ENCODE measurements at places on chromosomes 12 and 14.
A peak's percentile ranks its signal among the peaks of the same experiment; 100 is the strongest.

- no peaks in the 10 kb centered on the region for H3K27me3 ChIP-seq
- no peak overlapping the region for H3K4me3 ChIP-seq
- no peak overlapping the region for H3K27ac ChIP-seq
- no peaks in the 10 kb centered on the region for H3K36me3 ChIP-seq
- H3K4me1 ChIP-seq, result peaks cover 5% of the 10 kb centered on the region
Measured at GRCh38 chr14:24038686-24039085, 13.1 kb upstream of the CARMIL3 start.

DNA sequence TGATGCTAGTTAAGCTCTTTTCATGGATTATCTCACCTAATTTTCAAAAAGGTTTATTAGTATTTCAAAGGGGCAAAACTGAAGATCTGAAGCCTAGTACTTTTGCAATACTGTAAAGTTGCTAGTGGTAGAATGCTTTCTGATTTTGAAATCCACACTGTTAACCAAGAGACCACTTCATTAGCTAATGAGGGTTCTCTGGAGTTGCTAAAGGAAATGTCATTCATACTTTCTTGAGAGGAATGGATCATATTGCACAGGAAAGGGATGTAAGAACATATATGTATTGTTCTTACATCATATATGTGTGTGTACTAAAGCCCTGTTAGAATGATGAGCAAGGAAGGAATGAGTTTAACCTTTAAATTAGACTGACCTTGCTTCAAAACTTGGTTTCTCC, 39.0 kb upstream of the LDHB start:
- no peak for DNase-seq
- no peak overlapping the region for H3K4me3 ChIP-seq
- H3K27ac ChIP-seq, result no peak overlapping the region
- H3K36me3 ChIP-seq, result no peaks in the 10 kb centered on the region

- no peak overlapping the region for H3K27ac ChIP-seq
- no peaks in the 10 kb centered on the region for H3K27me3 ChIP-seq
- H3K4me3 ChIP-seq, result no peak overlapping the region
Measured at GRCh38 chr14:97031530-97031929, 234.3 kb downstream of the VRK1 start.

GRCh38 chr14:69620211-69620611, 8.8 kb downstream of the SUSD6 start:
- no peaks in the 10 kb centered on the region for H3K36me3 ChIP-seq
- peaks cover 87% of the 10 kb centered on the region for H3K4me1 ChIP-seq
- no peaks in the 10 kb centered on the region for H3K27me3 ChIP-seq
- peak overlapping the region; percentile 1 for H3K27ac ChIP-seq
- no peak overlapping the region for H3K4me3 ChIP-seq

- no peaks in the 10 kb centered on the region for H3K36me3 ChIP-seq
- no peaks in the 10 kb centered on the region for H3K4me1 ChIP-seq
- no peak for DNase-seq
- no peak overlapping the region for H3K27ac ChIP-seq
Measured at GRCh38 chr12:1539135-1539534, 55.2 kb downstream of the FBXL14 start.

- no peaks in the 10 kb centered on the region for H3K36me3 ChIP-seq
- no peak for DNase-seq
- peaks cover 20% of the 10 kb centered on the region for H3K27me3 ChIP-seq
- no peak overlapping the region for H3K4me3 ChIP-seq
- no peak overlapping the region for H3K27ac ChIP-seq
Measured at GRCh38 chr14:28758885-28759652, 7.5 kb upstream of the FOXG1 start.

- H3K4me1 ChIP-seq, result no peaks in the 10 kb centered on the region
- H3K36me3 ChIP-seq, result no peaks in the 10 kb centered on the region
- no peak overlapping the region for H3K4me3 ChIP-seq
- H3K27me3 ChIP-seq, result no peaks in the 10 kb centered on the region
- no peak overlapping the region for H3K27ac ChIP-seq
Measured at GRCh38 chr12:98332642-98333041, 182.7 kb upstream of the TMPO start.

GRCh38 chr12:124327362-124328043, 32.6 kb downstream of the RFLNA start:
- no peak overlapping the region for H3K27ac ChIP-seq
- DNase-seq, result no peak
- no peak overlapping the region for H3K4me3 ChIP-seq
- peaks cover 7% of the 10 kb centered on the region for H3K36me3 ChIP-seq
- H3K4me1 ChIP-seq, result no peaks in the 10 kb centered on the region

DNA sequence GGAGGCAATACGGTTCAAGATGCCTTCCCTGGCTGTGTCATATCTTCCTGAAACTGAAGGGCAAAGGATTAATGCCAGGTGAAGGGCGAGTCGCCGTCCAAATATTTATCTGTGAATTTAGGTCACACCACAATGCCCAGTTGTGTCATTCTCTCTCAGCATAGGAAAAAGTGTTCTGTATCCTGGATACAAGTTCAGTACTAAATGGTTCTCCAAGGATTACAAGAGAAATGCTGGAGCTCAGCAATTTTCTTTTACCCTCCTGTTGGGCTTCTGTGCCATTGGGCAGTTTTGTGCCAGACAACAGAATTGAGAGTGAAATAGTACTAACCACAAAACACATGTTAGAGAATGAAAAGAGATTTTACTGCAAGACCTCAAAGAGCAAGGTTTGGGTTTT, 493.9 kb downstream of the EGLN3 start:
- H3K27ac ChIP-seq, result no peak overlapping the region
- H3K4me3 ChIP-seq, result no peak overlapping the region
- no peak for DNase-seq
- H3K36me3 ChIP-seq, result no peaks in the 10 kb centered on the region
- no peaks in the 10 kb centered on the region for H3K27me3 ChIP-seq

DNA sequence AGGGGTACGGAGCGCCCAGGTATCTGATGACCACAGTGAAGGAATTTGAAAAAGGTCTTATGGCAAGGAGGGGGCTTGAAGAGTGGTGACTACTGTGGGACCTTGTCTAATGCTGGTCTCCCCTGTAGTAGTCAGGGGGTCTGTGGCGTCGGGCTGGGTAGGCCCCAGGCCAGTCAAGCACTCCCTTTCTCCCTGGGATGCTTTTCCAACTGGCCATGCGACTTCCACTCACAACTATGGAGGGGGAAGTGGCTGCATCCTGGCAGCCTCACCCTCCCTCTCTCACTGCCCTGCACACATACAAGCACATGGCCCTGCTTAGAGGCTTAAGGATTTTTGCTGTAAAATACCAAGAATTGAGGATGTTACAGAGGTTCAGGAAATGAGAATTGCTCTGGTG, 4.1 kb downstream of the TSPAN11 start:
- no peaks in the 10 kb centered on the region for H3K27me3 ChIP-seq
- H3K36me3 ChIP-seq, result no peaks in the 10 kb centered on the region
- no peak for DNase-seq

DNA sequence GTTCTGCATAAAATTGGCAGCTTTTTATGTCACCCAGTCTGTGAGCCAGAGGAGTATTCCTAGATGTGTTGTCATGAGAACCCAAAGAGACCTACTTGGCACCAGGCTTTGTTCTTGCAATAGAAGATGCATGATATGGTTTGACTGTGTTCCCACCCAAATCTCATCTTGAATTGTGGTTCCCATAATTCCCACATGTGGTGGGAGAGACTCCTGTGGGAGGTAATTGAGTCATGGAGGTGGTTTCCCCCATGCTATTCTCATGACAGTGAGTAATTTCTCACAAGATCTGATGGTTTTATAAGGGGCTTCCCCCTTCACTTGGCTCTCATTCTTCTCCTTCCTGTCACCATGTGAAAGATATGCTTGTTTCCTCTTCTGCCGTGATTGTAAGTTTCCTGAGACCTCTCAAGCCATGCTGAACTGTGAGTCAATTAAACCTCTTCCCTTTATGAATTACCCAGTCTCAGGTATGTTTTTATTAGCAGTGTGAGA, 572.0 kb upstream of the ATP2B1 start:
- no peaks in the 10 kb centered on the region for H3K27me3 ChIP-seq
- DNase-seq, result no peak
- H3K36me3 ChIP-seq, result no peaks in the 10 kb centered on the region
- H3K4me3 ChIP-seq, result no peak overlapping the region
- no peak overlapping the region for H3K27ac ChIP-seq
- no peaks in the 10 kb centered on the region for H3K4me1 ChIP-seq

DNA sequence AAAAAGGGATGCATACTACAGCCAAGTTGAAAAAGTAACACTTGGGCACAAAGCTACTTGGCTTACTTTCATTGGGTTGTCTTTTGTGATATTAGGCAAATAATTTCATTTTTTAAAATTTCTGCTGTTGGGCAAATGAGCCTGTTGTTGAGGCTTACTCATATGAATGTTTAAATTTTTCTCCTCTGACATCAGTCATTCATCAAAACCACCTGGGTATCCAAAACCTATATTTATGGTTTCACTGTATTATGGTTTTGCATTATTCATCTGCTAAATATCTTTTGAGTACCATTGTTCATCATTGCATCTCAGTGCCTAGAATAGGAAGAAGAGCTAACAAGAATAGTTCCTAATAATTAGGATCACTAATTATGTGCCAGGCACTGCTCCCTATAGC, 28.1 kb downstream of the DYRK2 start:
- no peak overlapping the region for H3K27ac ChIP-seq
- no peaks in the 10 kb centered on the region for H3K4me1 ChIP-seq
- no peaks in the 10 kb centered on the region for H3K27me3 ChIP-seq
- H3K36me3 ChIP-seq, result no peaks in the 10 kb centered on the region
- no peak overlapping the region for H3K4me3 ChIP-seq

GRCh38 chr12:6052940-6053329, 71.5 kb downstream of the VWF start:
- H3K27ac ChIP-seq, result no peak overlapping the region
- no peaks in the 10 kb centered on the region for H3K27me3 ChIP-seq
- no peaks in the 10 kb centered on the region for H3K4me1 ChIP-seq
- H3K36me3 ChIP-seq, result no peaks in the 10 kb centered on the region
- DNase-seq, result no peak

DNA sequence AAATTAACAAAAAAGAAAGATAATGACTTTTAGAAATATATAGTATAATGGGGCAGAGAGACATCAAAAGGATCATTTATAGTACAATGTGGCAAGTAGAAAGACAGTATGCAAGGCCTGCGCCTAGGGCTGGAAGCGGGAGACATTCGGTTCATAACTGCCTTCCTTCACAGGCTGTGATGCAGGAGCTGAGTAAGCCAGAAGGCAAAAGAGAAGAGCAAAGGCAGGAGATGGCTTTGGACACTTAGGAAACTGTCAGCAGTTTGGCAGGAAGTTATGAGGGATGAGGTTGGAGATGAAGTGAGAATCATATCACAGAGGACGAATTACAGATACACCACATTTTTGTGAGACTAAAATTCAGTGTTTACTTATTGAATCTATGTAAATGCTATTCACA, 97.8 kb downstream of the EPS8 start:
- no peak for DNase-seq
- H3K4me1 ChIP-seq, result peaks cover 13% of the 10 kb centered on the region
- no peaks in the 10 kb centered on the region for H3K27me3 ChIP-seq
- no peaks in the 10 kb centered on the region for H3K36me3 ChIP-seq

DNA sequence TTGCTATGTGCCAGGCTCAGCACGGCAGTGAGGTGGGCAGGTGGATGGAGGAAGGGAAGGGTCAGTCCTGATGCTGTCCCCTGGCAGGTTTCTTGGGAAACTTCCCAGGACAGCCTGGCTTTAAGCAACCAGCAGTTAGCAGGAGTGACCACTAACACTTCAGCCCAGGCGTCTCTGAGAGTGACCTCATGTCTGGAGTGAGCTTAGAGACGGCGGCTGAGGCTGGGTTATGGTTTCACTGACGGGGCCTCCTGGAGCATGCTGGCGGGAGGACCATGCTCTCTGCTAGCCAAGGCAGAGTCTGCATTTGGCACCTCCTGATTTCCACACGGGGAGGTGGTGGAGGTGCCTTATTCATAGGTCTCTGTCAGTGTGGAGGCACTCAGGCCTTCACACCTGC, 2.5 kb downstream of the HHIPL1 start:
- no peaks in the 10 kb centered on the region for H3K27me3 ChIP-seq
- no peak overlapping the region for H3K27ac ChIP-seq
- no peak overlapping the region for H3K4me3 ChIP-seq
- no peaks in the 10 kb centered on the region for H3K4me1 ChIP-seq

- no peak for DNase-seq
- no peaks in the 10 kb centered on the region for H3K27me3 ChIP-seq
- no peak overlapping the region for H3K4me3 ChIP-seq
- no peaks in the 10 kb centered on the region for H3K36me3 ChIP-seq
Measured at GRCh38 chr14:63478437-63478852, 64.7 kb downstream of the PPP2R5E start.

DNA sequence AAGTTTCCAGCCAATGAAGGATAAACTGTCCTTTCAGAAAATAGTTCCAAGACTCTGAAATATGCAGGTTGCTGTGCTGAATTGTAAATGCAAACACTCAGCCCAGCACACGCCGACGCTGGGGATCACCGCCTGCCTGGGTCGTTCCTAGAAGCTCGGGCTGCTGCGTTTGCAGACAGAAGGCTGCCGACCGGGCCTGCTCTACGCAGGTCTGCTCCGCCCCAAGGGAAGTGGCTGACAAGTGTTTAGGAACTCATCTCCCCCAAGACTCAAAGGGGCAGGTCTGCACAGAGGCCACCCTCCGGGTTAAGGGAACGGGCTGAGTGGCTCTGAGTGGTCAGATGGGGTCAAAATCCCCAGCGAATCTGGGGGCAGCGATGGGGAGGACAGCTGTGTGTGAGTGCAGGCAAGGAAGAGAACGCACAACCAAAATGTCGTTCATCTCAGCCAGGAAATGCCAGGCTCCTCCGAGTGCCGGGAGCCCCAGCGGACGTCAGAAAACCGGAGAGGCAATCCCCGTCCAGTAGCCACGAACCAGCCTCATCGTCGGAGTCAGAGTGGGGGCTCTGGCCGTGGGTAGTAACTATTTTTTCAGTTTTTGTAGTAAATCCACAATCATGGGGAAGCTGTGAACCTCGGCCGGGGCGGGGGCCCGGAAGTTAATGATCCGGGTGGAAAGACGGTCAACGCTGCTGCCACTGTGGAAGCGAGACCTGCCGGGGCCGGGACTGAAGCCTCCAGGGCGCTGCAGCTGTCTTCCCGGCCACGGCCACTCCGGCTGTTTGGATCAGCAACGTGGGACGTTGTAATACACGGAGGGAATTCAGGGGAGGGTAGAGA, 6.0 kb downstream of the GALNT9 start:
- no peaks in the 10 kb centered on the region for H3K27me3 ChIP-seq
- no peak overlapping the region for H3K4me3 ChIP-seq
- H3K27ac ChIP-seq, result no peak overlapping the region
- DNase-seq, result peak; percentile 8

DNA sequence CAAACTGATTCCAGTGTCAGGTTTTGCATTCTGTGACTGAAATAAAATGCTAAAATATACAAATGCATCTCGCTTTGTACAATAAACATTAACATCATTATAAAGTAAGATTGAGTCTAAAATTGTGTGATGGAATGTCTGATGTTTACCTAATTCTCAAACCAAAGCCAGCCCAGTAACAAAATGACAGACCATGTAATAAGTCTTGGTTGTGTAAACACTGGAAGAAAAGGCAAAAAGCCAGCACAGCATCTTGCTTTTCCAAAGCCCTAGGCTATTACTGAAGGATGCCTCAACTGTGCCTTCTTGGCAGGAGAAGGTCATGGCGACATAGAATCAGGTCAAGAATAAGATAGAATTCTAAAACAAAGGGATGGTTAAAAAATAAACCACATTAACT, 169.6 kb downstream of the EGLN3 start:
- no peak overlapping the region for H3K4me3 ChIP-seq
- H3K27me3 ChIP-seq, result no peaks in the 10 kb centered on the region
- no peak for DNase-seq
- no peaks in the 10 kb centered on the region for H3K36me3 ChIP-seq
- no peak overlapping the region for H3K27ac ChIP-seq

- no peak overlapping the region for H3K4me3 ChIP-seq
- H3K27me3 ChIP-seq, result no peaks in the 10 kb centered on the region
- no peaks in the 10 kb centered on the region for H3K36me3 ChIP-seq
- no peak overlapping the region for H3K27ac ChIP-seq
- no peaks in the 10 kb centered on the region for H3K4me1 ChIP-seq
- no peak for DNase-seq
Measured at GRCh38 chr14:71286126-71286525, 378.9 kb downstream of the PCNX1 start.

All from pancreas (tissue), 10 donors.